WTC11 (cell line): ENCODE measurements at places on chromosomes 11 and 22.

- DNase-seq = no peak
Observed at GRCh38 chr11:82978422-82979099, 77.0 kb downstream of the DDIAS start.

DNA sequence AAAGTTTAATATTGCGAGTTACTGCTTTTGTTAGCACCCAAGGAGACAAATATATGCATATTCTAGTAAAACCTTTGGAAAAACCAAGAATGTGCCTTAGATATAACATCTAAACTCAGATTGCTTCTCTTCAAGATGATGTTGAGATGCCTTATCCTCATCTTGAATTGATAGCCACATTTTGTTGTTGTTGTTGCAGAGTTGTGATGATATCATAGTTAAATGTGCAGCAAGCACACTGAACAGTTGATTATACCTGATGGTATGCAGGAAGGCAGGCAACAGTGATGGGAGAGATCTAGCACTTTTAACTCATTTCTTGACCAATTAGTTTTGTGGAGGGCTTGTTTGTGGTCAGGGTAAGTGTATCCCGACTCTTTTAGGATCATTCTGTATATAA, 48.0 kb downstream of the KDM2A start:
- DNase-seq = no peak

DNA sequence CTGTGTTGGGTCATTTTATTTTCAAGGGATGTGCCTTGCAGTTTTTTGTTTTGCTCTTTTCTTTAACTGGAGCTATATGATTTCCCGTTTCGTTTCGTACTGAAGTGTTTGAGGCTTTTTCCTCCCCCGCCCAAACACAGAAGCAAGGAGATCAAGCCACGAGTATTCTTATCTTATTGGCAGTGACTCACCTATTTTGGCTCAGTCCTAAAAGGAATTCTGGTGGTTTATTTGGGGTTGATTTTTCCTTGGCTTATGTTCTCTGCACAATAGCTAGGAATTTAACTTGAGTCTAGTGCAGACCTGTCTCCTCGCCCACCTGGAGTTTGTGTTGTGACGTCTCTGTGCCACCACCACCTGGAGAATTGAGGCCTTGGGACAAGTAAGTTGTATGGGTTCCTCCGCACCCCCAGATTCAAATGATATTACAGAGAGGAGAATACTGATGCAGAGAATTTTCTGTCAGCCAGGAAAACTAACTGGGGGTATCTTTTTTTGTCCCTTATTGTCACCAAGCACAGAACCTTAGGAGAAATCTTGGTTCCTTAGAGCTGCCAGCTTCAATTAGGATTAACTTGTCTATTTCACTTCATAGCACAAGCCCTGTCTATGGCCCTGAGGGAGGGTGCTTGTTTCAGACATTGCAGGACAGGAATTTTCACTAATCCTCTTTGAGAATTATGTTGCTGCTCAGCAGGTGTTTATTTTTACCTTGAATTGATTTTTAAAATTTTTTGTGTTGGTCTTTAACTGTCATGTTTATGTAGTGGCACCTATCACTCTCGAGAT, 90.4 kb upstream of the BIRC3 start:
- no peak for DNase-seq

- DNase-seq = no peak
Observed at GRCh38 chr11:67588136-67588503, 4.5 kb downstream of the GSTP1 start.

- no peak for DNase-seq
Observed at GRCh38 chr11:8961401-8961800, 2.8 kb downstream of the TMEM9B start.

GRCh38 chr11:128483211-128483788, 104.1 kb downstream of the ETS1 start:
- DNase-seq = no peak

- no peak for DNase-seq
Observed at GRCh38 chr22:41597635-41597953, 8.0 kb upstream of the PMM1 start.

GRCh38 chr11:63802637-63803414, 10.4 kb upstream of the SPINDOC start:
- DNase-seq = no peak

- no peak for DNase-seq
Observed at GRCh38 chr11:17876827-17877226, 136.0 kb downstream of the SERGEF start.

DNA sequence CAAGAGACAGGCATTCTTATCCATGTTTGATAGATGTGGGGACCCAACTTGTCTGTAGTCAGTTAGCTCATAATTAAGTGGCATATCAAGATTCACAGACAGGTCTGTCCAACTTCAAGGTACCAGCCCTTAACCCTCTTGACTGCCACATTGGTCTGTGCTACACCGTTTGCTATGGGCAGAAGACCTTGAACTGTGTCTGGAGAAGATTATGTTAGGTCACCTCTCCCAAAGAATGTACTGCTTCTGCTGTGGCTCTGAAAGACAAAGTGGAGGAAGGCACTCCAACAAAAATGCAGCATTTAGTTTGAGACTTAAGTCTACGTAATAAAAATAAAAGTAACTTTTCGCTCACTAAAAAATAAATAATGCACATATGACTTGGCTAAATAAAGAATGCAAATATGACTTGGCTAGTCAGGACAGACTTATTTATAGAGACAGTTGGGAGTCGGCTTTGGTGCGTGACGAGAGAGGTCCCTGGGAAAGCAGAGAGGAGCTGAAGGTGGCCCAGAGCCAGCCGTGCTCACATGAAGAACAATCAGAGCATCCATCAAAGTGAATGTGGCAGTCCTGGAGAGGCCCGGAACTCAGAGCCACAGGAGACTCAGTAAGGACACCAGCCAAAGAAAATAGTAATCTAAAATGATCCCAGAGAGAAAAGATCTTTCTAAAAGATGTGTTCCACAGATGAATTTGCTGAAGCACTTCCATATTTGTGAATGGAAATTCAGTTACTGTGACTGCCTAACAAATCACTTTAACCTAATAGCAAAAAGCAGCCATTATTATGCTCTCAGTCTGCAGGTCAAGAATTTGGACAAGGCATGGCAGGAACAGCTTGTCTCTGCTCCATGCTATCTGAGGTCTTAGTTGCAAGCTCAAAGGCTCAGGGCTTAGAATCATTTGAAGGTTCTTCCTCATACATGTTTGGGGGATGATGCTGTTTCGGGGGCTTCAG, 35.0 kb downstream of the CWC15 start:
- no peak for DNase-seq

DNA sequence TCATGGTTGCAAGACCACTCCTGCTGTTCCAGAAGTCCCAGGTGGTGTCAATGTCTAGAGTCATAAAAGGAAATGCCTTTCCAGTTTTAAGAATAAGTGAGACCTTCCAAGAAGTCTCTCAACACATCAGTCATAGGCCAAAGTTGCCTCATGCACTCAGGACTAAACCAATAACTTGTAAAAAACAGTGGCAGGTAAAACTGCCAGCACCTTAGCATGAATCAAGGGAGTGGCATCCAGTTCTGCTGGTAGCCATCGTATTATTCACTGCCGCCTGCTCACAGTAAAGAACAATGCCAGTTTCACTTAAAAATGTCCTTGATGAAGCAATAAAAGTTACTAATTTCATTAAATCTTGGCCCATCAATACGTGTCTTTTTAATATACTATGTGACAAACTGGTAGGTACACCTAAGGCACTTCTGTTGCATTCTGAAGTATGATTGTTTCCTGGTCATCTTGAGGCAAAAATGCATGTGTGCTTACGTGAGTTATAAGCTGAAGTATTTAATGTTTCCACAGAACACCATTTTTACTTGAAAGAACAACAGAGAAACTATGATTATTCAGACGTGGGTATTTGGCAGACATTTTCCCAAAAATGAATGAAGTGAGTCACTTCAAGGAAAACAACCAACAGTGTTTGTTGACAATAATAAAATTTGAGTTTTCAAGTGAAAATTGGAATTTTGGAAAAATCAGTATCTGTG, 125.2 kb upstream of the SNX19 start:
- no peak for DNase-seq

DNA sequence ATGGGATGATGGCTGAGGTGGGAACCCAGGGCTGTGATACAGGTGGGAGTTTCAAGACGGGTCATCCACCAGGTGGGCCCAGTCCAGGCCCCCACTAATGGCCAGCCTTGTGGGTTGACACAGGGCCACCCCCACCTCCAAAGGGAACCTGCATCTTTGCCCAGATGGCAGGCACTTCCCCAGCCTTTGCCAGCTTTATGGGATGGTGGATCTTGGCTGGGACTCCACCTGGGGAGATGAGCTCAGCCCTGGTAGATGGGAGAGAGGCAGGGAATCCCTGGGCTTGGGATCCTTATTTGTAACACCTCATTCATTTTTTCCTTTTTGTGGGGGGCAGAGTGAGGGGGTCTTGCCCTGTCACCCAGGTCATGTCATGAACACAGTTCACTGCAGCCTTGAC, 33.4 kb downstream of the CD82 start:
- no peak for DNase-seq

GRCh38 chr11:84837402-84838069, 789.6 kb downstream of the DLG2 start:
- no peak for DNase-seq

DNA sequence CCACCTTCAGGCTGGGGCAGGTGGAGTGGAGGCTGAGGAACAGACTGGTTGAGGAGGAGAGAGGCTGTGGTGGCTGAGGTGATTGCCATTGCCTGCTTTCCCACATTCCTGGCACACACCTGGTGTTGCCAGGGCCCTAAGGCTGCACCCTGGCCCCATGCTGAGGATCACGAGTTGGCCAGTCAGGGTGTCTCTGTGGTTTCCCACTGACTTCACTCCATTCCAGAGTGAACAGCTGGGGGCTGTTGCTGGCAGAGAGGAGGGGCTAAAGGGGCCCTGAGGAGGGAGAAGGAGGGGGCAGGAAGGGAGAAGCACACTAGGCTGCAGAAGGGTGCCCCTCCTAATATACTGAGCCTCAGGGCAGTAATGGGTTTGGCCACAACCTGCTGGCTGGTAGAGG, 1.8 kb downstream of the TMEM86A start:
- DNase-seq = no peak

- DNase-seq = no peak
Observed at GRCh38 chr11:92512204-92512569, 287.6 kb downstream of the FAT3 start.

- DNase-seq = no peak
Observed at GRCh38 chr11:76825726-76826396, 34.9 kb upstream of the ACER3 start.
